Hepatocyte (in vitro differentiated cells): ENCODE measurements at places on chromosomes 5 and 9. TPM values are rescaled to one million over a fixed set of nuclear protein-coding genes. Genes with fewer than 3 reads are reported as not detected.

The SLC46A2 gene
- polyA plus RNA-seq, result not detected in 2 replicates

DNA sequence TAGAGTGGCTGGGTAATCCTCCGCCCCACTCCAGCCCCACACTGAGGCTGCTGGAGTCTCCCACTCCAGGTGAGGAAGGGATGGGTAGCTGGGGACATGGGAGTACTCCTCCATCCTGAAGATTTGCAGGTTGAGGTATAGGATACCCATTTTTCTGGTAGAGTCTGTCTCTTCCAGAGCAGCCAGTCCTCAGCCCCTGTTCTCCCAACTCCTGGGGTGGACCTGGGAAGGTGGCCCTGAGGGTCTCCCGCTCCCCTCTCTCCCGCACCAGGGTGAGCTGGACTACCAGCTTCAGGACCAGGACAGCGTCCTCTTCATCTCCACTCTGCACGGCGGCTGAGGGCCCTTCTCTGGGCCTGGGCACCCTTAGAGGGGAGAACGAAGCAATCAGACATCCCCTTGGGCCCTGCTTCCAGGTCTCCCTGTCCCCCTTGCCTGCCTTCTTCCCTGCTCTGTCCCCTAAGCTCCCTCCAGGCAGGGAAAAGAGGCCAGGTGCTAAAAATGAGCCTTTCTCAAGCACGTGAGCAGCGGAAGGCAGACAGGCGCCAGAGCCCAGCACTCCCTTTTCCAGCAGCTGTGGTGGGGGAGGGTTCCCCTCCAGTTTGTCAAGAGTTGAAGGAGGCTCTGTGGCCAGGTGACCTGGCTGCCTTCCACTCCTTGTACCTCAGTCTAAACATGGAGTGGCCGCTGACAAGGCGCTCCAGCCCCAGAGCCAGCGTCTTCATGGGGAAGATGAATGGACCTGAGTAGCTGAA, 18.4 kb downstream of the URM1 start:
- DNase-seq, result no peak

The SLC4A9 gene
- polyA plus RNA-seq, result 0.53 and 1.1 TPM in 2 replicates

GRCh38 chr5:155017610-155018009, 4.1 kb downstream of the KIF4B start:
- no peak for DNase-seq

The BTNL3 gene
- 15.9 and 21.2 TPM in 2 replicates for polyA plus RNA-seq

DNA sequence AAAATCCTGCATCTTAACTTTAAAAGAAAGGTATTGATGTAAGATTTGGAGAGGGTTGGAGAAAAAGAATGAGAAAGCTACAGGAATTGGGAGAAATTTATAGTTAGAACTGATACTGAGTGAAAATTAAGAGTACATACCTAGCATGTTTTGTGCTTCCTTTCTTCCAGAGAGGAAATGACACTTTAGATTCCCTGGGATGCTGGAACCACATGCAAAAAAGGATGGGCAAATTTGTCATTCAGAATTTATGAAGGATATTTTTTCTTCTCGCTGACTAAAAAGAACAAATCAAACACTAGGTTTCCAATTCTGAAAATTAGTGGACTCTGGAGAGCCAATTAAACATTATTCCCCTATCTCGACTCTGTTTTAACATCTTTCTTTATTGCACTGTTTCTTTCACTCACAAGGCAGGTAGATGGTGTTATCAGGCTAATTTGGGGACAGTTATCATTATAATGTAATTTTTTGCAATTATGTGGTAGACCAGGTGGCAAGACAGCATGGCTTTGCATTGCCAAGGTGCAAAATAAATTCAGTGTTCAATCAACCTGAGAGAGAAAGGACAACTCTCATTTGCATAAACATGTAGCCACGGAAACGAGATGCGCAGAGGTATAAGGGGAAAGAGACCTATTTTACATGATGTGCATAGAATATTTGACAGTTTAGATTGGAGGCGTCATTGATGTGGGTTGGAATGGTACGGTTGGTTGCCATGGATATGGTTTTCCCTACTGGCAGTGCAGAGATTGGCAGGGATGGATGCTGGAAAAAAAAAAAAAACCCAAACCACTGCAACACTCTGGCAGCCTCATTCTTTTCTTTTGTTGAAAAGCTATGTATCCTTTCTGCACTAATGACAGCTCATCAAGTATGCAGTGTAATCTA, 320.4 kb upstream of the CCNH start:
- no peak for DNase-seq

DNA sequence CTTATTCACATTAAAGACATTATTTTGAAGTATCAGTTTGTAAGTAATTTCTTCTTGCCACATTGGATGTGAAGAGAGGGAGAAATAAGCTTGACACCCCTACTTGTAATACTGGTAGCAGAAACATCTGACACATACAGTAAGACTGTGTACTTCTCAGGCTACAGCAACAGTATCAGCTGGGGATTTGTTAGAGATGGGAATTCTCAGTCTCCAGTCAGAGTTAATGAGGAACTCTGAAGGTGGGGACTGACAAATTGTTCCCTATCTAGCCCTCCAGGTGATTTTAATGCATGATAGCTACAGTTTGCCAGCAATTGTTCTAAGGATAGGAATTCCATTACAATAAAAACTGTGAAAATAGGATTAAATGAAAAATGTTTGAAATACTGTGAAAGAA, 524.8 kb downstream of the PRR16 start:
- DNase-seq, result no peak

The SAXO1 gene
- 0.04 and 0.17 TPM in 2 replicates for polyA plus RNA-seq

DNA sequence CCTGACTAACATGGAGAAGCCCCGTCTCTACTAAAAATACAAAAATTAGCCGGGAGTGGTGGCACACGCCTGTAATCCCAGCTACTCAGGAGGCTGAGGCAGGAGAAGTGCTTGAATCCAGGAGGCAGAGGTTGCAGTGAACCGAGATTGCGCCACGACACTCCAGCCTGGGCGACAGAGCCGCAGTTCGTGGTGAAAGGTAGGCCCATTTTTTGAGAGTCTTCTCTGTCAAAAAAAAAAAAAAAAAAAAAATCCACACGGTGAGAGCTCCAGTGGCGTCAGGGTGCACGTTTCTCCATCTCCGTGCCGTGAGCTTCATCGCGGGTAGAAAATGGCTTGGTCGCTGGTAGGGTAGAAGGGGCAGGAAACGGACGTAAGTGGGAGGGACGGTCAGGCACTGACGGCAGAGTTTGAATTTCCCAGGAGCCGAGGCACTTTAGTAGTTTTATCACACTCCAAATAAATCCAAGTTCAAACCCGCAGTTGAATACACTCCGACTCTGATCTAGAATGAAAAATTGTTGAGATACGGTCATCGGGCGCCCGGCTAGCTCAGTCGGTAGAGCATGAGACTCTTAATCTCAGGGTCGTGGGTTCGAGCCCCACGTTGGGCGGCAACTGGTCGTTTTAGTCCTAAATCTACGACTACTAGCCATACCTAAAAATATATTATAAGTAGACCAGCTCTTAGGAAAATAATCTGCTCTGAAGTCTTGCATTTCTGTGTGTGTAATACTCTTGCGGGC, 2.4 kb upstream of the TRIM7 start:
- DNase-seq, result peak; percentile 86

DNA sequence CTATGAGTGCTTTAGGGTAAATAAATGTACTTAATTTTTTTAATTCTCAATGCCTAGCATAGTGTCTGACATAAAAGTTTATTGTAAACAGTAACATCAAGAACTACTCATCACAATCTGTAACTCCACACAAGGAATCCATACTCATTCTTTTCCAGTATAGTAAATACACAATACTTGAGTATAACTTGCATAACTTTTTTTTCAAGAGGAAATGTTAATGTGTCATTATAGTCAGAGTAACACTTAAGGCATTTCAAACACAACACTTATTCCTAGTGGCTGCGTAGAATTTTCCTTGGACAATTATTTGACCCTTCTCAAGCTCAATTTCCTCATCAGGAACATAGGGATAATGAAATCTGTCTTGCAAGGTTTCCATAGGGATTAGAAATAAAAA, 584.3 kb downstream of the CAAP1 start:
- no peak for DNase-seq

The PCDHA8 gene
- 0.13 and 0.44 TPM in 2 replicates for polyA plus RNA-seq

DNA sequence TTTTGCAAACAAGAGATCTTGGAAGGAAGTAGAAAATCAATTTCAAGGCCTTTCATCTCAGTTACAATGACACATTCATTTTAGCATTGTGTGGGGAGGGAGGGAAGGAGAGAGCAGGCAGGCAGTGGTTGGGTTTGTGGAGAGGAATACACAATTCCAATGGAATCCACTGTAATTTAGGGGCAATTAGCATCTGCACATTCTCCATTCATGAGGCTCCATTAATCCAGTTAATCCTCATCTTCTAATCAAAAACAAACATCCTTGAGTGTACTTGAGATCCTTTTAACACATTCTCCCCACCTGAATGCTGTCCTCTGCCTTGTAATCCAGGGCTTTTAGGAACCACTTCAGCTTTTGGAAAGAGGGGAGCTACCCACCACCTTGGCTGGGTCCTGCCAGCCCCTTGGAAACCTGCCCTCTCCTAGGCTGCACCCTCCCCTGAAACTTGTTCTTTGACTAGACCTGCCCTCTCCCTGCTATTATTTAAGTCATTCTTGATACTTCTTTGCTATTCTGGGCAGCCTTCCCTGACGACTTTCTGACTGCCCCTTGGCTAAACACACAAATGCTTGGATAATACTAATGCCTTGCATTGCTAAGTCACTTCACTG, 271.2 kb downstream of the SLIT3 start:
- no peak for DNase-seq

GRCh38 chr5:6581090-6581489, 51.8 kb downstream of the NSUN2 start:
- no peak for DNase-seq

The LRRC14B gene
- polyA plus RNA-seq, result 0.18 TPM in 1 of 2 replicates, not detected in the other

The DMXL1 gene
- 13.3 and 17.3 TPM in 2 replicates for polyA plus RNA-seq

The CDH9 gene
- polyA plus RNA-seq, result 0.80 and 2.4 TPM in 2 replicates
